ENCODE measurements at places on chromosomes 3 and 15.

DNA sequence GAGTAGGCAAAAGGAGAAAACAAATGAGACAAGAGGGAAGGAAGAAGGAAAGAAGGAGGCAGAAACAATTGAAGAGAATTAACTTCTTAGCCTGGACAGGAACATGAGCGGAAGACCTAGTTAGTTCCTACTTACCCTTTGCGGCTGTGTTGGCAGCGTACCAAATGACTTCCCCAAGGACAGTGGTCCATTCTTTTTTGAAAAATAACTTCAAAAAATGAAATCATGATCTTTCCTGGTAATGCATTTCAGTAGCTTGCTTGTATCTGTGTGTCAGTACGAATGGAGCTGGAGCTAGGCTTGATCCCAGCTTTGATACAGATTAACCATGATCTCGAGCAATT is 41.5 kb upstream of the CFAP161 start:
- no peak for DNase-seq

GRCh38 chr3:32138545-32139104 is 32.2 kb downstream of the GPD1L start:
- DNase-seq, result no peak

GRCh38 chr15:93983526-93983925 is 247.8 kb upstream of the MCTP2 start:
- DNase-seq, result no peak

- no peak for DNase-seq
Observed at GRCh38 chr15:35740761-35741160, 194.8 kb upstream of the DPH6 start.

- peak; percentile 9 for DNase-seq
Observed at GRCh38 chr3:39707314-39707909, 102.0 kb upstream of the MYRIP start.

DNA sequence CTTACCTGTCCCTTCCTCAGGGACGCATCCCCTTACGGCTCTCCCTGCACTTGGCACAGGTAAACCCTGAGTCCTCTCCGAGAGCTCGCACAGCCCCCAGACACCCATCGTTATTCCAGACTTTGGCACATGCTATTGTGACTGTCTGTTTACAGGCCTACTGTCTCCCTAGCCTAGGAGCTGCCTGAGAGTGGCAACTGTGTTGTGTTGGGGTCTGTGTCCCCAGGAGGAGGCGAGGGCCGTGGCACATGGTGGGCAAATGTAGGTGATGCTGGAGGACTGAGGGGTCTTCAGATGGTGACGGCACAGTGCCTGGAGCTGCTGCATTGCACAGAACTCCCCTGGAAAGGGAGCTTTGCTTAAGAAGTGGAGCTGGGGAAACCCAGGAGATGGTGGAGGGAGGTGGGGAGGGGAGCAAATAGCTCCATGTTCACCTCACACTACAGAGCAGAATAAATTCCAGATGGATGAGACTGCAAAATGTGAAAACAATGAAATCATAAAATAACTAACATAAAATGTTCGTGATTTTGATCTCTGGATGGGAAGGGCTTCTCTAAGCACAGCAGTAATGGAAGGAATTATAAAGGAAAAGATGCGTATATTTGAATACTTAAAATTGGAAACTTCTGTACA is 96.5 kb downstream of the SMAD6 start:
- DNase-seq, result no peak

- DNase-seq, result no peak
Observed at GRCh38 chr15:60835974-60836373, 357.0 kb upstream of the ICE2 start.

GRCh38 chr3:159074756-159075701 is 273.2 kb downstream of the MFSD1 start:
- DNase-seq, result no peak

GRCh38 chr3:2458816-2459215 is 360.1 kb downstream of the CNTN4 start:
- no peak for DNase-seq

DNA sequence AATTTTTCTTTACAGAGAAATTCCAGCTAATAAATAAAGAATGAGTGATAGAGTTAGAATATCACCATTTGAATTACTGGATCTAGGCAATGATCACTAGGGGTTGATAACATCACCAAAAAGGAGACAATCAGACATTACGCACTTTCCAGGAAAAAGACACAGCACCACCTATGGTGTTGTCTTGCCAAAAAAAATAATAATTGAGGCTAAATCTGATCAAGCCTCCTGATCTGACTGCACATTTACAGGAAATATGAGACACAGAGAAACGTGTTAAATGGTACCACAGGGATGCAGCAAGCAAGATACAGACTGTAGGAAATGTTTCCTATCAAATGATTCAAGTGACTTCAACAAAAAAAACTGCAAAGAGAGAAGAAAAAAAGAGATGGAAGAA is 92.8 kb downstream of the EOMES start:
- no peak for DNase-seq

DNA sequence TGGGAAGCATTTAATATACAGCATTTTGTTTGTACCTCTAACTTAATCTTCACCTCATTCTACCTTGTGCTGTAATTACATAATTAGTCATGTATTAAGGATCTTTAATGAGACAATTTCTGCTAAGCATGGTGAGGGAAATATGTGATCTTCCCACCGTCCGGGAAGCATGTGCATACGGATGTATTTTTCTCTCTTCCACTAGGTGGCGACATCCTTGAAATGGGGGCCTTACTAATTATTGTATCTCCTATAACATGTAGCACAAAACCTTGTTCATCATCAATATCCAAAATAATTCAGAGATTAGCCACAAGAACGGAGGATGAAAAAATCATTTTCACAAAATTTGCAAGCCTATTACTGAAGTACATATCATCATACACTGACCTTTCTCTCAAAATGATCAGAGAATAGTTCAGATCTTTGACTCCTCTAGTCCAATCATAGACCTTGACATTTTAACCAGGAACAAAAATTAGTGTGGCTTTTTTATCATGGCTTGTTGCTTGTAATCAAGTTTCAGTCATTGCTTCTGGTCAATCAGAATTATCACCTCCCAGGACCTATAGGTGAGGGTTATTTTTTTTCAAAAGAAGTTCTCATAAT is 148.9 kb upstream of the GBE1 start:
- DNase-seq, result no peak

DNA sequence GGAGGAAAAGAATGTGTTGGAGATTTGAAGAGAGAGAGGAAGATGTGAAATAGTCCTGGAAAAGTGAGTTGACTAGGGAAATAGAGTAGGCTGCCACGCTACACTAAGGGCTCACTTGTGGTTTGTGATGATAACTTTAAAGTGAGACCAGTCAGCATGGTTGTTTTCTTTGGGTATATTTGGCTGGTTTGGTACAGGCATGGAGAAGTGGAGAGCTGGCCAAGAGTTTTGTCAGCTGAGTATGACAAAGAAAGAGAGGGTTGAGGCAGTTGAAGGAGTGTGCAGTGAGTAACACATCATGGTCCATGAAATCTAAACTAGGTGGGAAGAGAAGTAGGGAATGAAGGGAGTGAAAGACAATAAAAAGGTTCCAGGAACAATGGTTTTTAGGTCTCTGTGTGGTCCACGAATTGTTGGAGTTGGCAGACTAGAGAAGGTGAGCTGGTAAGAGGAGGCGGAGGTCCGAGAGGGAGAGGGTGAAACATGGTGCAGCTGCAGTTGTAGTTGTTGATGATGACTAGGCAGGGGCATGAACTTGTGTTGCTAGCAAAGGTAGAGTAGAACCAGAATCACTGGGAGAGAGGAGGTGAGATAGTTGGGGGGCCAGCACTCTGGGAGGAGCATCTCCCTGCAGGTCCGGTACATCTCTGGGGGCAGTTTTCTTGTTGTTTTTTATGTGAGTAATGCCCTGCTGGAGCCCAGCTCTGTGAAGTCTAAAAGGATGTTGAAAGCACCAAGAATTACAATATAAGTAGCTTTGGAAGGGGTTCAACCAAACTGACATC is 21.0 kb downstream of the ZNF80 start:
- peak; percentile 19 for DNase-seq

DNA sequence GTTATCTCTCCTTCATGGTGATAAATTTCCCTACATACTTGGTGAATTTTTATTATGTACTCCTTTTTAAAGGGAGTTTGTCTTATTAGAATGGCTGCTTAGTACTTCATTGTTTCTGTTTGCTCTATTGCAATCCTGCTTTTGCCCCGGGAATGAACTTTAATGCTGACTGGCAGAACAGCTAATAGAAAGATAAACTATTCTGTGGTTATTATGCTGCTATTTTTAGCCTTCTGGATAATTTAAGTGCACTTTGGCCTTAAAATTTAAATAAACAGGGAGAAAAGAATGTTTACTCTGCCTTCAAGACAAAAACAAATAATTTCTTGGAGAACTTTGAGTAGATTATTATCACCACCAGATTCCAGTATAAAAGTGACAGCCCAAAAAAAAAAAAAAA is 413.8 kb upstream of the CCDC54 start:
- DNase-seq, result no peak

DNA sequence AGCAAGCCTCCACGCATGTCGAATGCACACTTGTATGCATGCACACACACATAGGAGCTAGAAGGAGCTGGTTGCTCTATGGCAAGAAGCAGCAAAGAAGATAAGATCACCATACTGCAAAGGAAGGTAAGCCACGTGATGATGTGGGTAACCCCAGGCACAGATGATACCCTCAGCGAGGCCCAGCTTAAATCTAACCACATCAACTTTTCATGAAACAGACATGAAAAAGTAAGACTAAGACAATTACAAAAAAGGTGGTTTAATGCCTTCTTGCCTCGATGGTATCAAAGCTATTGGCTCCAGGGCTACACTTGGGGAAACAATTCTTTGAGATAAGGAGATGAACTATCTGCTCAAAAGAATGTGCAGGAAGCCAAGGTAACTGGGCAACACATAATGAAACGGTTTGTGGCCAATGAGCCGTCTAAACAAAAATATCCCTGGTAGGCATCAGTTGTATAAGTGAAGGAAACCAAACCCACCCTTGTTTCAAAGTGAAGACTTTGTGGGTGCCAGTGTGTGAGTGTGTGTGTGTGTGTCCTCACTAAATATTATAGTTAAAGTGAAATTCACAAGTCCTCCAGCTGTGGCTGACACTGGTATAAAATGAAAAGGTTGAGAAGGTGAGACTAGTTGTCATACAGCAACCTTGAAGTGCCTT is 365.7 kb upstream of the ICE2 start:
- DNase-seq, result no peak

DNA sequence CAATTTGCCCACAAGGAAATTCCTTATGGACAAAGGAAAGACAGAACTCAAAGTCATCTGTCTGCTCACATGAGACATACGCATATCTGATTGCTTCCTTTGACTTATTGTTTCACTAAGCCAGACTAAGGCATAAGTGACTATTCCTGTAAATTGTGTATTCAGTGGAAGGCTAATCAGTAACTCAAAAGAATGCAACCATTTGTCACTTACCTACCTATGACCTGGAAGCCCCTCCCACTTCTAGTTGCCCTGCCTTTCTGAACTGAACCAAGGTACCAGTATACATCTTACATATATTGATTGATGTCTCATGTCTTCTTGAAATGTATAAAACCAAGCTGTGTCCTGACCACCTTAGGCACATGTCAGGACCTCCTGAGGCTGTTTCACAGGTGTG is 53.5 kb upstream of the PROK2 start:
- no peak for DNase-seq

GRCh38 chr15:95208988-95209387 is 977.6 kb downstream of the MCTP2 start:
- DNase-seq, result no peak

GRCh38 chr3:126329927-126330725 is 27.1 kb downstream of the KLF15 start:
- no peak for DNase-seq

DNA sequence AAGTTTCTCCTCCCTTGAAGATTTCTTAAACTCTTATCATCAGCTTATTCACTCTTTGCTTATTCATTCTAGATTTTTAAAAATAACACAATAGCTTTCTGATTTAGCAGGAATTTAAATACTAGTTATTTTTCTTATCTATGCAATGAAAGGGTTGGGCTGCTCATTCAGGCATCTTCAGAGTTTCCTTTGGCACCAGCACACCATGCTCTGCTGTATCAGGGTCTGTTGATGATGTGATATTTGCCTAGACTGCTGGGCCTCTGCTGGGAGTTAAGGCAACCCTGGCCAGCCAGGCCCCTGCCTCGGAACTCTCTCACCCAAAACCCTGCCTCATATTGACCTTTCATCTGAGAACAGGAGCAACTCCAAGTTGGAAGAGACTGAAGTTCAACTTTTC is 35.0 kb downstream of the DRD3 start:
- no peak for DNase-seq

DNA sequence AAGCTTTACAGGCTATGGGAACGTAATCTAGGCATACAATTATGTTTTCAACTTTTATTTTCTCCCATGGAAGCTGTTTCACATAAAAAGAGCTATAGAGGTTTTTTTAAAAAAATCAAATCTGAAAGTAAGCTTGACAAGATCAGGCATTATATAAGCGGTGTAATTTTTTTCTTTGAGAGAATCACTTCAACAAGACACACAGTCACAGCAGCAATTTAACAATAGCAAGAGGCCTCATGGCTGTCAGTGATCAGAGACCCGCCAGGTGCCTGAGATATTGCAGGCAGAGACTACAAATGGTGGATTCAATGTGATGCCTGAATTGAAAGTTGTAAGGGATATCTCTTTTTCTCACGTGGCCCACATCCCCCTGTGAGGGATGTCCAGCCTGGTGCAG is 270.5 kb upstream of the TBC1D5 start:
- DNase-seq, result no peak

DNA sequence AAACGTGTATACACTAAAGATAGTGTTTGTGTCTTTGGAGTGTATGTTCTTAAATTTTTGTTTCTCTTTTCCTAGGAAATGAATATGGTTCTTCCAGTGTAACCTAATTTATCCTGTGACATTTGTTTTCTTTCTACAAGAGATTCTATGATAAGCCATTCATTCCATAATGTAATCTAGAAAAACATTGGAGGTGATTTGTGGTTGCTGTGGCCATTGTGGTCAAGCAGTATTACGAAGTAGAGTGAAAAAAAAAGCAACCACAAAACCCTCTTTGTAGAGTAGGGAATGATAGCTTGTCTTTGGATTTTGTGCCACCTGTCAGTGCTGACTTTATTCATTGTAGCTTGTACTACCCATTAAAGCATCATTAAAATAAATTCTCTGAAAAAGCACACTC is 1209.6 kb downstream of the ZPLD1 start:
- DNase-seq, result no peak

DNA sequence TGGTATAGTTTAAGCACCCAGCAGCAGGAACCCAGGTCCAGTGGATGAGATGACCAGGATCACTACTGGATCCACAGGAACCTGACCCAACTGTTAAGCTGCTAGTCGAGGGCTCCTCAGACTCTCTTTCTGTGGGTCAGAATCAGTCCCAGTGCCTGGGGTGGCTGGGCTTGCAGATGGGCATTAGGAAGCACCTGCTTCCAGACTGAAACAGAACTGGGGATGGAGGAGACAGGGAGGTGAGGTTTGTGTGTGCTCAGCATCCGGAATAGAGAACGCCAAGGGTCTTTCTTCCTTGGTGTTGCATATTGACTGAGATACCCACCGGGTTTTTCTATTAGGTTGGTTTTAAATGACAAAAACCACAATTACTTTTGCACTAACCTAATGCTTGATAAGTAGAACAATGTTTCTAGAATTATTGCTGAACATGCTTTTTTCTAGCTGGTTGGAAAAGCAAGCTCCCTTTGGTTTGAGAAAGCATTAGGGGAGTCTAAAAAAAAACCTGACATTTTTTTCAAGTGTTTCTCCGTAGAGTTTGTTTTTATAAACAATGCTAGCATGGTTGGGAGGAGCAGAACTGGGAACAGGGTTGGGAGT is 779 bp downstream of the ST3GAL6 start:
- DNase-seq, result no peak

GRCh38 chr3:194869482-194870169 is 183.9 kb downstream of the FAM43A start:
- DNase-seq, result no peak

- no peak for DNase-seq
Observed at GRCh38 chr15:96629511-96629910, 299.0 kb downstream of the NR2F2 start.
